ENCODE measurements at places on chromosomes 6 and 20.

DNA sequence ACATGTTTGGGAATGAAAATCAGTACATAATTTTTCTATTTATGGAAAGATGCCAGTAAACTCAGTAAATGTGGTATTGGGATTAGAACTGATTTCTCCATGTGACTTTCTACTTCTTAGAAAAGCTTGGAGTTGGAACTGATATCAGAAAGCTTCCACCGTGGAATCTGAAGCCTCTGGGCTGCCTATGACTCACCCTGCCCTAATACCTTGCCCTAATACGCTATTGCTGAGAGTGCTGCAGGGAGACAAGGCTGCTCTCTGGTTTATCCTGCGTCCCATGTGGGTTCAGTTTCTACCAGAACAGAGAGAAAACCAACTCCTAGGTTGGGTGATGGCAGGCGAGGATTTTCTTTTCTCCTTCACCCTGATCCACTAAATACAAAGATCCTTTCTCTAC, 3.3 kb upstream of the STMND1 start:
- DNase-seq: no peak

GRCh38 chr6:85923013-85923430, 280.3 kb upstream of the SYNCRIP start:
- DNase-seq: peak; percentile 37

DNA sequence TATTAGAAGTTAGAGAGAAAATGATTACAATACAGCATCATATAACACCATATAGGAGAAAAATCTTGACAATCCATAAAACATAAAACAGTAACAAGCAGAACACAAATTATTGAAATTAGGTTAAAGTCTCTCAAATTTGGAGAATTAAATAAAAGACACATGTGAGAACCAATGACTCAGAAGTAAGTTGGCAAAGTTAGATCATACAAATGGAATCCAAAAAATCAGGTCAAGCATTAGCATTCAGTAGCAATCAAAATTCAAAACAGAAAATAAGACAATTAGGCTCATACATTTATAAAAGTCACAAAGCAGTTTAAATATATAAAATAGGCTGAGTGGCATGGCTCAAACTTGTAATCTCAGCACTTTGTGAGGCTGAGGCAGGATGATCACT, 775.6 kb downstream of the PHF3 start:
- DNase-seq: no peak

GRCh38 chr6:14763616-14764015, 482.3 kb upstream of the JARID2 start:
- no peak for DNase-seq

GRCh38 chr6:137810554-137811120, 56.4 kb upstream of the TNFAIP3 start:
- DNase-seq: no peak

GRCh38 chr6:43979525-43979924, 147.7 kb downstream of the MRPL14 start:
- no peak for DNase-seq

DNA sequence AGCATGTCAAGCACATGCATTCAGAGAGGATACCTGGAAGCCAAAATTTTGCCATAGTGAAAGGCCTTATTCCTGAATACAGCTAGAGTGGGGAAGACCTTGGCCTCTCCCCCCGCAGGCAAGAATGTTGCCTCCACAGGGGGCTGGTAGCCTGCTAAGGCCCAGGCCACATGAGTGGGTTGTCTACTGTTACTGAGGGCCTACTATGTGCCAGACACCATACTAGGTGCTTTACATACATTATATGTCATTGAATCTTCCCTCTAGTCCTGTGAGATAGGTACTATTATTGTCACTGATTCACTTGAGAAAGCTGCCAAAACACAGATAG, 642 bp upstream of the PI16 start:
- no peak for DNase-seq
